ENCODE measurements at places on chromosomes 16 and 17.

- no peak for DNase-seq
Measured at GRCh38 chr16:89598199-89598598, 15.2 kb upstream of the DPEP1 start.

- no peak for DNase-seq
Measured at GRCh38 chr17:52106072-52106471, 52.4 kb downstream of the CA10 start.

- no peak for DNase-seq
Measured at GRCh38 chr16:69847643-69848042, 85.5 kb downstream of the WWP2 start.

DNA sequence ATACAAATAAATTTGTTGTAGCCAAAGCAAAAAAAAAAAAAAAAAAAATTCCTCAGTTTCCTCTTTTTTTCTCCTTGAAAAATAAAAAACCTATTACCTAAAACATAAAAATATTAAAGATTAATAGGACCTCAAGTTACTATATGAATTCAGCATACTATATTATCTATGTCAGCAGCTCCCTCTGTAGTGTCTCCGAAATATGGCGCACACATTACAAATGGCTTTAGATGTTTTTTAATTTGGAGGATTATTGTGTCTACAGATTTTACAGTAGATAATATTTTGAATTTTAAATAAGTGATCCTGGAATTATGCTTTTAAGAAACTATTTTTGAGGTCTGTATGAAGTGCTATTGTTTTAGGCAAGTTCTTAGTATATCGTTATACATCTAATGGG, 94.4 kb downstream of the NLK start:
- DNase-seq = no peak

DNA sequence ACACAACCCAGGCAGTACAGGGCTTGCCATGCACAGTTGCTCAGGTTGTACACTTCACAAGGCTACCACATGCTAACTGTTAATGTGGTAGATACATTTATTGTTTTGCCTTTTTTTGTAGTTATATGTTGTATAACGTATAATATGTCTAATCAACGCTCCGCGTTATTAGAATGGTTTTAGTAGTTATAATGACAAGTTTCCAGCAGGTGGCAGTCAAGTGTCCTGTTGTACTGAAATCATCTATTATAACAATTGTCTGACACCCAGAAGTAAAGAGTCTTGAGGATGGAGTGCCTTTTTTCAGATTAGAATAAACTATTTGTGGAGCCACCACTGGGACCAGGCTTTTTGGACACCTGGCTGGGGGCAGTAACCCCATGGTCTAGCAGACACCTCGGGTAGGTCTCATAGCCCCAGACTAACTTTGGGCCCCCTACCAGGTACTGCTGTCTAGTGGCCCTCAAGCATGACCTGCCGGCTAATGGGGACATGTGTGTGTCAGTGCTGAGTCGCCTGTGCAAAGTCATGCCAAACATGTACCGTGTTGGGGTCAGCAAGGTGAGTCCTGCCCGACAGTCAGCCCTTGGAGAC, 32.8 kb downstream of the MYO15A start:
- DNase-seq = no peak

GRCh38 chr17:68592682-68593641, 8.2 kb downstream of the FAM20A start:
- DNase-seq = no peak

DNA sequence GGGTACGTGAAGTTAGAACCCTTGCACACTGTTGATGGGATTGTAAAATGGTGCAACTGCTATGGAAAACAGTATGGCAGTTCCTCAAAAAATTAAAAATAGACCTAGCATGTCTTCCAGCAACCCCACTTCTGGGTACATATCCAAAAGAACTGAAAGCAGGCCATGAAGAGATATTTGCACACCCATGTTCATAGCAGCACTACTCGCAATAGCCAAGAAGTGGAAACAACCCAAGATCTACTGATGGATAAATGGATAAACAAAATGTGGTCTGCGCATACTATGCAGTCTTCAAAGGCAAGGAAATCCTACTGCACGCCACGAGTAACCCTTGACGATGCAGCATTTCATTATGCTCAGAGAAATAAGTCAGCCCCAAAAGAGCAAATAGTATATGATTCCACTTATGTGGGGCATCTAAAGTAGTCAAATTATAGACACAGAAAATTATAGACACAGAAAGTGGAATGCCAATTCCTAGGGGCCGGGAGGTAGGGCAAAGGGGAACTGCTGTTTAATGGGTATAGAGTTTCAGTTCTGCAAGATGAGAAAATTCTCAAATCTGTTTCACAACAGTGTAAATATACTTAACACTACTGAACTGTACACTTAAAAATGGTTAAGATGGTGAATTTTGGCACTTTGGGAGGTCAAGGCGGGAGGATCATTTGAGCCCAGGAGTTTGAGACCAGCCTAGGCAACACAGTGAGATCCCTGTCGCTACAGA, 17.2 kb downstream of the CORO7 start:
- DNase-seq = no peak

- no peak for DNase-seq
Measured at GRCh38 chr17:74663561-74663960, 40.0 kb upstream of the CD300E start.

- DNase-seq = no peak
Measured at GRCh38 chr16:58481931-58482330, 18.0 kb upstream of the NDRG4 start.

GRCh38 chr17:29196769-29197515, 16.7 kb upstream of the MYO18A start:
- no peak for DNase-seq

GRCh38 chr17:9895923-9896322, 9.1 kb downstream of the RCVRN start:
- no peak for DNase-seq

GRCh38 chr16:62035115-62036092, 834 bp downstream of the CDH8 start:
- no peak for DNase-seq

DNA sequence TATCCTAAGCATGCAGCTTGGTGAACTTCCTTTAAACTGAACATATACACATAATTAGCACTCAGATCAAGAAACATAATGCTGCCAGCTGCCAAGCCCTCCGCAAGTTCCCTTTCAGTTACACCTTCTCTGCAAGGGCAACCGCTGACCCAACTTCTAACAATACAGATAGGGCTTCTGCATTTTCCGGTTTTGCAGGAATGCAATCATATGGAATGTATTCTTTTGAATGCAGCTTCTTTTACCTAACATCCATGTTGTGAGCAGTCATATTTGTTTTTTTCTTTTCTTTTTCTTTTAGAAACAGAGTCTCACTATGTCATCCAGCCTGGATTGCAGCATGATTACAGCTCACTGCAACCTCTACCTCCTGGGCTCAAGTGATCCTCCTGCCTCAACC, 110.7 kb downstream of the GSG1L start:
- no peak for DNase-seq

DNA sequence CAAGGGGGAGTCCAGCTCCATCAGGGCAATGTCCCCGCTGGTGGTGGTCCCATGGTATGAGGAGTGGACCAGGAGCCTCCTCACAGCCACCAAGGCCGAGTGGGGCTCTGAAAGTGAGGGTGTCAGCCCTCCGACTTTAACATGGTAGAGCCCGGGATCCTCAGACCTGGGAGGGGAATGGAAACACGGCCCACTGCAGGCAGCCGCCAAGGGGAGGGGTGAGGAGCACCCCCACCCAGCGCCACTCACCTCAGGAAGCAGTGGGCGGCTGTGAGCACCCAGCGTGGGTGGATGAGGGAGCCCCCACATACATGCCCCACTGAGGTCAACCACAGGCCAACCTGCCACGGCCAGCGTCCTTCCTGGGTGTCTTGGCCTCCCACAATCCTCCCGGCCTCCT, 10.8 kb downstream of the ZG16B start:
- DNase-seq = no peak

DNA sequence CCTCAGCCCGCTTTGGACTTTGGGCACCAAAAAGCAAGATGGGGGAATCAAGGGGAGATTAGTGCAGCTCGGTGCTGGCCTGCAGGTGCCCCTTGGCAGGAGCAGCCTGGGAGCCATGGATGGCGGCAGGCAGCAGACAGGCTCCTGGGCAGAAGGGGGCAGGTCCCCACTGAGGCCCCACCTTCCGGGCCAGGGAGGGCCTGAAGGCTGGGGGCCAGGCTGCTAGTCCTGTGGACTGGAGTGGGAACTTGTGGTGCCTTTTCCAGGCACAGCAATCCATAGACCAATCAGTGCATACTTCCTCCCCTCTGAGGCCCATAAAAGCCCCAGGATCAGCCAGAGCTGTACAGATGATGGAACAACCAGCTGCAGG, 64.0 kb downstream of the USP32 start:
- DNase-seq = no peak

DNA sequence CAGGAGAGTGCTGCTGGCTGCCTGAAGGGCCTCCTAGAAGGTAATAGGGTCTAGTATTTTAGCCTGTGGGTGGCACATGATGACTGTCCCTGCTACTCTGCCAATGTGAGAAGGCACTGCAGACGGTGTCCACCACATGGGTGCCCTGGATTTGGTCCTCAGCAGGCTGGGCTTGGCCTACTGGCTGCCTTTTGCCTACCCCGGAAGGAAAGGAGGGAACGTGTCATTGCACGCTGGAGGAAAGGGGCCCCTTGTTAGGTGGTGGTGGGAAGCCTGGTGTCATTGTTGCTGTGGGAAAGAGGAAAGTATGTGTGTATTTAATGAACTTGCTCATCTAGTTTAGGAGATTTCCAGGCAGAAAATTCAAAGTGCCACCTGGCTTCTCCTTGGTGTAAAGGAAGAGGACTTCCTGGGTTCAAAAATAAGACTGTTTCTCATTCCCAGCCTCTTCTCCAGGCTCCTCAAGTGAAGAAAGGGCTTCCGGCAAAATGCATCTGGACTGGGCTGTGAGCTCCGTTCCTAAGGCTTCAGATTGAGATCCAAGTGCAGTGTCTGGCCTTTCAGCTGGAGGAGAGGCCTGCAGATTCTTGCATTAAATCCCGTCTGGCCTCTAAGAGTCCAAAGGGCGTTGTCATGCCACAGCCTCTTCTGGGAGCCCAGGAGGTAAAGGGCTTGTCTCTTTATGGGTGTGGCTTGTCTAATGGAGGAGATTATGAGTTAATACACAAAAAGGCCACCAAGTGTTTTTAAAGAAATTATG, 55.1 kb downstream of the RPTOR start:
- DNase-seq = no peak

DNA sequence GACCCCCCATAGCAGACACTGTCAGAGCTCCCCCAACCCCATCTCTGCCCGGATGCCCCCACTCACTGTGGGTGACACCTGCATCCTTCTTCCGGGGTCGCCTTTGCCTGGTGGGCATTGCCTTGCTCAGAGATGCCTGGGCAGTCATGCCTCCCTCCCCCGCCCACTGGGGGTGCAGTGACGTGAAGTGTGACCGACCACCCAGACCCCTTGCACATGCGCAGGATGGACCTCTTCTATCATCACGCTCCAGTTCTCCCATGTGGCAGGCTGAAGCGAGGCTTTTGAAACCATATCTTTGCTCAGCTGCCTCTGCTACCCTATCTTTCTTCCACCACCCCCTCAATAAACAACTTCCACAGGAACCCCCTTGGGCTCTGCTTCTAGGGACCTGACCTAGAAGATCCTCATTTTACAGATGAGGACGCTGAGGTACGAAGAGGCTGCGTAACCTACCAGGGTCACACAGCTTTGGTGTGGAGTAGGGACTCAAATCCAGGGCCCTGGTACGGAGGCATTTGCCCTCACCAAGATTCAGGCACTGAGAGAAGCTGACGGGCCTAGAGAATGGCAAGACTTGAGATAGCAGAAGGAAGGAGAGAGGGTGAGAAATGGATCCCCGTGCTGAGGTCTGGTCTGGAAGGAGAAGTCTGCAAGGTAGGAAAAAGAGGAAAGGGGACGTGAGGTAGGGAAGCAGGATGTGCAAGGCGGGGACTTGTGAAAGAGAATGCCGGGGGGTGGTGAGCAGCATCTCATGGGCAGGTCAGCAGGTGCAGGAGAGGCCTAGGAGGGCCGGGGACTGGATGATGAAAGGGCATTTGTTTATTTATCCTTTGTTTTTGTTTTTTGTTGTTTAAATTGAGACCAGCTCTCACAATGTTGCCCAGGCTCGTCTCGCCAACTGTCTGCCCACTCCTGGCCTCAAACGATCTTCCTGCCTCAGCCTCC, 14.4 kb downstream of the NLRC5 start:
- DNase-seq = no peak

DNA sequence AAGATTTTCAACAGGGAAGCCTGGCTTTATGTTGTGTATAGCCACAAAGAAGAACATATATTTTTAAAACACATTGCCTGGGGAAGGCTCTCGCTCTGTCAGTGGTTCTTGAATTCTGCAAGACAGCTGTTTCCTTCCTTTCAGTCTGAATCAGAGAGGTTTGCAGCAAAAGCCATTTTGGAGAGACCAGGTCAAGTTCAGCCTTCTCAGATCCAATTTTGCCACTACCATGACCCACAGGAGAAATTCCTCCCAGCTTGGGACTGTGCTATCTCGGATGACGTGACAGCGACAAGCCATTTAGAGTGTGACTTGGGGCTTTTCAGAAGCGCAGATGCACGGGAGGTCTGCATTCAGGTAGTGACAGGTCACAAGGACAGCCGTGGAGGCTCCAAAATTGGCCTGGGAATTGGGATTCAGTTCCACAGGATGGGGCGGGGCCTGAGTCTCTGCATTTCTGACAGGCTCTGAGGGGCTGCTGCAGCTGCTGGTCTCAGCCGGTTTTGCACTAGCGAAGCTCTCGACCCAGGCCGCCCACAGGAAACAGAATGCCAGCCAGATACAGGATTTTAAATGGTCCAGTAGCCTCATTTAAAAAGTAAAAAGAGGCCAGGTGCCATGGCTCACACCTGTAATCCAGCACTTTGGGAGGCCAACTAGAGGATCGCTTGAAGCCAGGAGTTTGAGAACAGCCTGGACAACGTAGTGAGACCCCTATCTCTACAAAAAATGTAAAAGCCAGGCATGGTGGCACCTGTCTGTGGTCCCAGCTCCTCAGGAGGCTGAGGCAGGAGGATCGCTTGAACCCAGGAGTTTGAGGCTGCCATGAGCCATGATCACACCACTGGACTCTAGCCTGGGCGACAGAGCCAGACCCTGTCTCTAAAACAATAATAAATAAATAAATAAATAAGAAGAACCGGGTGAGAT, 196.6 kb upstream of the CIBAR2 start:
- no peak for DNase-seq

DNA sequence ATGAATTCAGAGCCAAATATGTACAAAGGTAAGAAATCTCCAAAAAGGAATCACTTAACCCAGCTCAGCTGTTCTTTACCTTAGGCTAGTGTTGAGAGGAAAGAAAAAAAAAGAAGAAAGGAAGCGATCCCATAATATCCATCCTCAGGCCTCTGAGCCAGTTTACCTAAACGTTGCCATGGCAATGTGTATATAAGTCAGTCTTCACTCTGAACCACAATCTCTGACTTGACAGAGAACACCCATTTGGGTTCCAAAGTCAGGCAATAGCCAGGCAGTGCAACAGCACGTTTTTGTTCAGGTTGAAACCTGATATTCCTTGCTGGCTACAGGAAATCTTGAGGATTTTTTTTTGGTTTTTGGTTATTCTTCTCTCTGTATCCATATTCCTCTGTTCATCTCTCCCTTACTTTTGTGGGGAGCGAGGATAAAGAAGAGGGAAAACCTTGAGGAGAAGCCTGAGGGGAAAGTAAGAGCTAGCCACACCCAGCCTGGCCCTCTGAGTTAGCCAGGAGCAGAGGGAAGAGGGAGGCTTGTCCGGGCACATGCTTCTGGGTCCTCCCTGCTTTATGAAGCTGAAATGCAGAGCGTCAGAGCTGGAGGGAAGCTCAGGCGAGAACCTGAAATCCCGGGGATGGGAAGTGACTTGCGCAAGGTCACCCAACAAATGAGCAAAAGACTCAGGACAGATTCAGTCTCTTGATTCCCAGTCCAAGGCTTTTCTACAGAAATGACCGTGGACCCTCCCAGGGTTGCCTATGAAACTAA, 152.7 kb downstream of the SOX9 start:
- no peak for DNase-seq
